Right forelimb (tissue), 1 donor: ENCODE measurements at places on chromosomes 1 and 21.

- no peak for DNase-seq
Observed at GRCh38 chr1:186152227-186152619, 222.8 kb downstream of the TPR start.

GRCh38 chr1:112061901-112062320 lies 72.4 kb upstream of the KCND3 start:
- no peak for DNase-seq

DNA sequence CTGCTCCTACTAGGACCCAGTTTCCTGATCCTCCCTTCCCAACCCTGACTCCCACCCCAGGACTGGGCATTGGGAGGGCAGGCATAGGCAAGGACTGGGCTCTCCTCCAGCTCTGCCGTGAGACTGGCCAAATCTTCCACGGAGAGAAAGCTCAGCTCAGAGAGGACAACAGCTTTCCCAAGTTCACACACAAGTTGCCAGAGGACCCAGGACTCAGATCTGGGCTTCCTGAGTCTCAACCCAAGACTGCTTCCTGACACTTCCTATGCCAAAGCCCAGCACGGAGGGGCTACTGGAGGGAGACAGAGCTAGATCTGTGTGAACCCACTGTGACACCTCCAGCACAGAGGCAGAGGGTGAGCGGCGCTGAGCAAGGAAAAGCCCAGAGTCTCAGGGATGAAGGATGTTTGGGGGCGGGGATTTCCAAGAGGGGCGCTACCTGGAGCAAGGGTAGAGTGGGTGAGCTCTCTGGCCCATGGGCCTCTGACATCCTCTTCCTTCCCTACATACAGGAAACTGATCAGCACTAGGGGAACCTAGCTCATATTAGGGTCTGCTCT lies 7.1 kb downstream of the PDZK1IP1 start:
- DNase-seq, result no peak

DNA sequence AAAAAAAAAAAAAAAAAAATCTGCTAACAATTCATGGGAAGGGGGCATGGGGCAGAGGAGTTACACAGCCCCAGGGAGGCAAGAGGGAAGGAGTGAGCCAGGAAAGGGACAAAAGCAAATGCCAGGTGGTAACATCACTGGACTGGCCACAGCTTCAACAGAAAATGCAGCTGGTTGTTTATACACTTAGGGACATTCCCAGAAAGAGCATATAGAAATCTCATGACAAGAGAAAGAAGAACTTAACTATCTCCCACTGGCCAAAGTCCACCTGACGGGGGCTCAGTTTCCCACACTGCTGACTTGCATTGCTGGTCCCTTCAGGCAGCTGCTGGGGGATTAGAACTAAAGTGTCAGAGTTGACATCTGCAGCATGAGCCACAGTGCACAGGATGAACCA lies 14.8 kb downstream of the IL12RB2 start:
- no peak for DNase-seq

GRCh38 chr1:46171871-46172270 lies 3.0 kb upstream of the TSPAN1 start:
- no peak for DNase-seq

DNA sequence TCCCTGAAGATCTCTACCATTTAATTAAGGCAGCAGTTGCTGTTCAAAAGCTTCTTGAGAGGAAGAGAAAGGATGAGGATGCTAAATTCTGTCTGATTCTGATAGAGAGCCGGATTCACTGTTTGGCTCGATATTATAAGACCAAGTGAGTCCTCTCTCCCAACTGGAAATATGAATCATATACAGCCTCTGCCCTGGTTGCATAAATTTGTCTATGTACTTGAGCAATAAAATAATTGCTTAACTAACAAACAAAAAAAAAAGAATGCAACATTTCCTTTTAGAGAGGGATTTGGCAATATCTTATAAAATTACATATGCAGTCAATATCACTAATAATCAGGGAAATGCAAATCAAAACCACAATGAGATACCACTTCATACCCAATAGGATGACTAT lies 26.8 kb downstream of the ALDH9A1 start:
- DNase-seq, result no peak

- DNase-seq, result no peak
Observed at GRCh38 chr1:117146575-117147340, 25.2 kb upstream of the TRIM45 start.
